ENCODE measurements at places on chromosomes 16 and 17. TPM values are rescaled to one million over a fixed set of nuclear protein-coding genes. Genes with fewer than 3 reads are reported as not detected.

DNA sequence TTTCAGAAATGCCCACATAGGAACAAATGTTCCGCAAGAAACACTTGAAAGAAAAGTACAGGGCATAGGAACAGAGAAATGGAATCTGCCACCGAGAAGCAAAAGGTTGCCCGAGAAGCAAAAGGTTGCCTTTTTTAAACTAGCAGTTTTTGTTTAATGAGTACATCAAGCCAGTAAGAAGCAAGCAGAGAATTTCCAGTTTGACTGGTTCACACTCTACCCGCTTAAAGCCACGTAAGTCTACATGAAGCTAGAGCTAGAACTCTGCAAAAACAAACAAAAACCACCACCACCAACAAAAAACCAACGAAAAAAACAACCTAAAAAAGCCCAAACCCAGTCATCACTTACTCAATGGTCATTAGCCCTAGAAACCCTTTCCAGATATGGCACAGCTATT, 144.3 kb downstream of the MAP2K6 start:
- DNase-seq: no peak

DNA sequence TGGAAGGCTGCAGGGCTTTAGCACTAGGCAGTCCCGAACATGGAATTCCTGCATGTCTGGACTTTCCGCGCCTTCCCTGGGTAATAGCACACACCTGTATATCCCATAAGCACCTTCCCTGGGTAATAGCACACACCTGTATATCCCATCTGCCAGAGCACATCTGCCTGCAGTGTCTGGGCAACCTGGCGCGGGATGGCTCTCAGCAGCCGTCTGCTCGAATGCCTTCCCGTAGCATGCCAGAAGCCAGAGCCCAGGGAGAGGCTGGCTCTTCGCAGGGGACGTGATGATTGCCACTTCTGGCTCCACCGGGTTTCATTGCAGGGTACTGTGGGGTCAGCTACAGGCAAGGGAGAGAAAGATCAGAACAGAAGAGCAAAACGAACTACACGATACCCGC, 21.3 kb downstream of the MBTPS1 start:
- DNase-seq: peak; percentile 58

- no peak for DNase-seq
Observed at GRCh38 chr16:86988920-86989696, 328.1 kb downstream of the C16orf95 start.

- no peak for DNase-seq
Observed at GRCh38 chr17:67276075-67276474, 31.1 kb upstream of the HELZ start.

DNA sequence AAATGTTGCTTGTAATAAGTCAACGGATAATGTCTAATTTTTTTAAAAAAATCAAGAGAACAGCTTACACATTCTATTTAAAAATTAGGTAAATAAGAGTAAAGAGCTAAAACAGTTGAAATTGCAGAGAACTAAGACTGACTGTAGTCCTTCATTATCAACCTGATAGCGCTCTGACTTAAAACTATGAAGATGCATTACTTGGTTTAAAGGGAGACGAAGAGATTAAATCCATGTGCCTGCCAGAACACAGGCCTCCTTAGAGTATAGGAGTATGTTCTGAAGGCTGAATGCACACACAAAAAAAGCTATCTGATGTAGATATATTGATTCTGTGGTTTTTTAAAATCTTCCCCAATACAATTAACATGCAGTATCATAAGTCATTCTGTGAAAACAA, 28.5 kb downstream of the GLG1 start:
- DNase-seq: no peak

DNA sequence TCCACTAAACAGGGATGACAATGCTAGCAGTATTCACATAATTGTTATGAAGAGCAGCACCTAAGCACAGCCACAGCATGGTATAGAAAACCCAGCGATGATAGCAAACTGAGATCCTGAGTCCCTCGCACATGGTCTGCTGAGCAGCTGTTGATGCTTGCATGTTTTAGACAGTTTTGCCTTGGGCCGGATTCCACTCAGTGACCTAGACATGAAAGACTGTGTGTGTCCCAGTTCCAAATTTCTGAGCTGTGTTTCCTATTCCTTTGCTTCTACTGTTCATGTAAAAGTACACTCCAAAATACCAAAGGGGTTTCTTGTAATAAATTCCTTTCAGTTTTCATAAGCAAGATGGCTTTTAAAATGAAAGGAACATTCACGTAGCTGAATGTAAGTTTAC, 30.8 kb upstream of the CMTR2 start:
- no peak for DNase-seq

GRCh38 chr17:46832945-46833839, 14.7 kb upstream of the WNT3 start:
- no peak for DNase-seq

DNA sequence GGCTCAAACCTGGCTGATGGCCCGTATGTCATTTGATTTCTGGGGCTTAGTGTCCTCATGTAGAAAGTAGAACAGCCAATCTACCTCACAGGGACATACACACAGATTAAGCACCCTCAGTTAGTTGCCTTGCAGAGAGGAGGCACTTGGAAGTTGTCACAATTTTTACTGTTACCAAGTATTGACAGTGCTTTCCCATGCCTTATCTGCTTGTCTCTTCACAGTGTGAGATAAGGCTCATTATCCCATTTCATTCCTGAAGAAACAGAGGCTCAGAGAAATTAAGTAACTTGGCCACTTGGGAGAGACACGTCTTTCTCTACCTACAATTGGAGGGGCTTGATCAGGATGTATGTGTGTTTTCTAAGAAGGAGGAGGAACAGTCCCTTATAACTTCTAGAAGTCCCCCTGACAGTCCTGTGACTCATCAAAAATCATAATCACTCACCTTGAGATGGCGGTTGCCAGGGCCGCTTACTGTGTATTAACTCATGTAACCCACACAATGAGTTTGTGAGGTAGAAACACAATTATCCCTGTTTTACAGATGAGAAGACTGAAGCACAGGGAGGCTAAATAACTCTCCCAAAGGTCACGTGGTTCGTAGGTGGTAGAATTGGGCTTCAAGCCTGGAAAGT, 56.9 kb upstream of the LHX1 start:
- no peak for DNase-seq

DNA sequence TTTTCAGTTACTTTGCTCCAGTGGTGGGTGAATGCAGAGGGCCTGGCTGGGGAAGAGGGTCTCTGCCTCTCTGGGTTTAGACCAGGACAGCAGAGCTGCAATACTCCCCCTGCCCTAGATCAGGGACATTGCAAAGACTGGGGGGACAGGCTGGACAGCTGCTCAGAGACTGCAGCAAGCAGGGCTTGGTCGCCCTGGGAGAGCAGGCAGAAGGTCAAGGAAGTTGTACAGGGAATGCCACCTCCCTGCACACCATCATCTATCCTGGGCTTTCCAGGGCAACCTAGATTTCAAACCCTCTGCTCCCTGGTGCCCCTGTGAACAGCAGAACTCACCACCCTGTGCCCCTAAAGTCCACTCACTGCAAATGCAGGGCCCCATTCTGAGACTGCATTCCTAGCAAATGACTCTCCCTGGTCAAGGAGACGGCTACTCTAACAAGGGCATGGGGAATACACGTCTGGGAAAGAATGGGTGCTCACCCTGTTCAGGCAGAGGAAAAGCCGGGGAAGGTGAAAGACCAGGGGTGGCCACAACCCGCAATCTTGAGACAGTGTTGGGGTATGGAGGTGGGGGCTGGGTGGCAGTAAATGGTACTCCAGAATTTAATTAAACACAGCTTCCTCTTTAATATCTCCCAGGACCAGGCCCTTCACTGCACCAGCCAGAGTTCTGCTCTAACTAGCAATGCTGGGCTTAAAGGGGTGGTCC, 1.0 kb downstream of the KIFC3 start:
- no peak for DNase-seq

DNA sequence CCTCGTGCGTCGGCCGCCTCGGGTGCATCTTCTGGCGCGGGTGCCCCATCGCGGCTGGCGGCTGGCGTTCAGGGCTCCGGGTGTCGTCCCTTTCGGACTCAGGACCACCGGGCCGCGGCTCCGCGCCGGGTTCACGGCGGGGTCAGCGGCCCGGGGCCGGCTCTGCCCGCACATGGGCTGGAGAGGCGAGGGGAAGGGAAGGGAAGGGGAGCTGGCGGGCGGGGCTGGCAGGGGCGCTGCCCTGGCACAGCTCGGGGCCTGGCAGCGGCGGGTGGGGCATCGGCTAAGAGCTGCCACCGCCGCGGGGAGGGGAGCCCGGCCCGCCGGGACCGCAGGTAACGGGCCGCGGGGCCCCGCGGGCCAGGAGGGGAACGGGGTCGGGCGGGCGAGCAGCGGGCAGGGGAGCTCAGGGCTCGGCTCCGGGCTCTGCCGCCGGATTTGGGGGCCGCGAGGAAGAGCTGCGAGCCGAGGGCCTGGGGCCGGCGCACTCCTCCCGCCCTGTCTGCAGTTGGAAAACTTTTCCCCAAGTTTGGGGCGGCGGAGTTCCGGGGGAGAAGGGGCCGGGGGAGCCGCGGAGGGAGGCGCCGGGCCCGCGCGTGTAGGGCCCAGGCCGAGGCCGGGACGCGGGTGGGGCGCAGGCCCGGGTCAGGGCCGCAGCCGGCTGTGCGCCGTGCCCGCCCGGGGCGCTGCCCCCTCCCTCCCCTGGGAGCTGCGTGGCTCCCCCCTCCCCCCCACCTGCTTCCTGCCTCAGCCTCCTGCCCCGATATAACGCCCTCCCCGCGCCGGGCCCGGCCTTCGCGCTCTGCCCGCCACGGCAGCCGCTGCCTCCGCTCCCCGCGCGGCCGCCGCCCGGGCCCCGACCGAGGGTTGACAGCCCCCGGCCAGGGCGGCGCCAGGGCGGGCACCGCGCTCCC, 646 bp downstream of the HIC1 start:
- DNase-seq: peak; percentile 69

- DNase-seq: no peak
Observed at GRCh38 chr16:57652695-57653471, 15.2 kb upstream of the ADGRG3 start.

GRCh38 chr17:17062866-17063265, 20.6 kb downstream of the MPRIP start:
- DNase-seq: peak; percentile 60

DNA sequence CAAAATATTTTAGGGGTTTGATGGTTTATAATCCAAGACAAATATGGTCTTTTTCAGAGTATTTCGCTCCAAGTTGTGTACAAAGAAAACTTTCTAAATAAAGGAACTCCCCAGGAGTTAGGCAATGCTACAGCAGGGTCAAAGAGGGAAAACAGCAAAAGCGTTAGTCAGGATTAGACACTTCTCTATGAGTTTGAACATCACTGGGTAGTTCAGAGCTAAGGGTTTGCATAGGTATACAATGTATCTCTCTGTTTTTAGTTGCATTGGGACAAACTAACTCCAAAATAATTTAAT, 34.8 kb downstream of the FAM20A start:
- no peak for DNase-seq

CCDC102A gene
- total RNA-seq: 10.5 TPM

TNFSF13 gene
- 8.3 TPM for total RNA-seq

NOXO1 gene
- total RNA-seq: not detected

SULT1A4 gene
- 9.5 TPM for total RNA-seq

DNAH9 gene
- not detected for total RNA-seq

C1QL1 gene
- 7.3 TPM for total RNA-seq

CACNG5 gene
- total RNA-seq: not detected
